Activated T-helper 1 cell treated with anti-CD3 and anti-CD28 coated beads, Interleukin-12 subunit alpha, Interleukin-12 subunit beta, Interleukin-2, Interleukin-4 antibody, amounts not matched to agents 30 ng/mL and 10 ng/mL and 1 ng/mL, durations not matched to agents 14 hours and 24 hours and 36 hours (primary cell): ENCODE measurements at places on chromosomes 5 and 9.

DNA sequence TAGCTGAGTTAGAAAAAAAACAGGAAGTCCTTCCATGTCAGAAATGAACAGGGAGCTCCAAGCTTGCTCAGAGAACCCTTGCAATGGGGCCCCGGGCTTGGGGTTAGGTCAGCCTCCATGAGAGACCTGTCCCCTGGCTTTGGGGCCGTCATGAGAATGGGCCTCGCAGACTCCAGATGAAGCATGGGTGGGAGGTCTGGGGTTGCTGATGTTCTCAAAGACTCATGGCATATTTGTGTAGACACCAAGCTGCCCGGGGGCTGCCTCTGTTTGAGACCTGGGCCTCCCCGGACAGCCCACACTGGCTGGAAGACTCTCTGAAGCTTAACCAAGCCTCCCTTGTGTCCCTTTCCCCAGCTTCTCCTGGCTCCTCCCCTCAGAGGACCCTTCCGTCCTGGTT, 186.3 kb downstream of the IRX2 start:
- H3K4me1 ChIP-seq = no peaks in the 10 kb centered on the region
- no peak for DNase-seq
- H3K27me3 ChIP-seq = no peaks in the 10 kb centered on the region

DNA sequence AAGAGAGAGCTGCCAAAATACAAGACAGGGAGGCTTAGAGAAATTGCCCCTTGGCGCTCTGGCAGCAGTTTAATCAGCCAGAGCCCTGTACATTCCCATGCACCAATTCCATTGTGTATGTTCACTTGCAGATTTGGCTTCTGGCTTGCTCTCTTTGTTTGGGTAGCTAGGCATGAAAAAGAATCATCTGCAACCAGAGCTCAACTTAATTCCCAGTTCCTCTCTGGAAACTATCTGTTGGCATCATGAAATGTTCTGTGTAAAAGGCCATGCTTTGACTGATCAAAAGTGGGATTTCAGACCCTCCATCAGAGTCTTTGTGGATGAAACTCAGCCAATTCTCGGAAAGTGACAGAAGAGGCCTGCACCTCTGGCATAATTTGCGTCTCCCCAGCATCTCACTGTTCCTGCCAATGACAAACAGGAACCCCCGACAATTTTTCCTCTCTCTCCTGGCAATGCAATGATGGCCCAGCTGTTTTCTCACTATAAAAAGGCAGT, 53.8 kb upstream of the RAD23B start:
- no peak overlapping the region for H3K27ac ChIP-seq
- DNase-seq = no peak
- peaks cover 34% of the 10 kb centered on the region for H3K27me3 ChIP-seq
- no peaks in the 10 kb centered on the region for H3K36me3 ChIP-seq

DNA sequence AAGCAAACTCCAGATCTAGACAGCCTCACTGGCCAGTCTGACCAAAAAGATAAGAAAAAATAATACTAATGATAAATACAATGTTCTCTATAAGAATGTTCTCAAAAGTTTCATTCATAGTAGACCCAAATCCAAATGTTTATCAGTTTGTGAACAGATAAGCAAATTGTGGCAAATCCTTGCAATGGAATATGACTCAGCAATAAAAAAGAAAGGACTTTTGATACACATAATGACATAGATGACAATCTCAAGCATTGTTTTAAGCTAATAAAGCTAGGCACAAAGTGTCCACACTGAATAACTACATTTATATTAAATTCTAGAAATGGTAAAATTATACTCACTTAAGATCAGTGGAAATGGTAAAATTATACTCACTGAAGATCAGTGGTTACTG, 195.4 kb upstream of the TYRP1 start:
- no peaks in the 10 kb centered on the region for H3K27me3 ChIP-seq
- no peak overlapping the region for H3K4me3 ChIP-seq
- no peaks in the 10 kb centered on the region for H3K36me3 ChIP-seq
- H3K4me1 ChIP-seq = no peaks in the 10 kb centered on the region
- no peak for DNase-seq

DNA sequence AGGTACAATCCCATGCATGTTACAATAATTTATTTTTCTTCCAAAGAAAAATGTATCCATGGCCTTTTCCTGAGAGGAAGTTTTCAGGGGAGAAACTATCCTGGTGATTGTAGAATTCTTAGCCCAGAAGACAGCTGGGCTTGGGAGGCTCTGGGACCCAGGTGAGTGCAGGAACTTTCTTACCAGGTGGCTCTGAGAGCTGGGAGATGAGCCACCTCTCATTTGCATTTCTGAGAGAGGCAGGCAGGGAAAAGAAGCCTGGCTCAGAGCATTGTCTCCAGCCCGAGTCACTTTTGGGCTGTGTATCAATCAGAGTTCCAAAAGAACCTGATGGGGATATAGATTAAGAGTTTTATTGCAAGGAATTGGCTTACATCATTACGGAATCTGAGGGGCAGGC, 52.7 kb downstream of the ALG2 start:
- H3K4me3 ChIP-seq = no peak overlapping the region
- H3K27me3 ChIP-seq = peaks cover 9% of the 10 kb centered on the region
- DNase-seq = no peak
- H3K36me3 ChIP-seq = no peaks in the 10 kb centered on the region
- H3K4me1 ChIP-seq = peaks cover 41% of the 10 kb centered on the region
- H3K27ac ChIP-seq = no peak overlapping the region

DNA sequence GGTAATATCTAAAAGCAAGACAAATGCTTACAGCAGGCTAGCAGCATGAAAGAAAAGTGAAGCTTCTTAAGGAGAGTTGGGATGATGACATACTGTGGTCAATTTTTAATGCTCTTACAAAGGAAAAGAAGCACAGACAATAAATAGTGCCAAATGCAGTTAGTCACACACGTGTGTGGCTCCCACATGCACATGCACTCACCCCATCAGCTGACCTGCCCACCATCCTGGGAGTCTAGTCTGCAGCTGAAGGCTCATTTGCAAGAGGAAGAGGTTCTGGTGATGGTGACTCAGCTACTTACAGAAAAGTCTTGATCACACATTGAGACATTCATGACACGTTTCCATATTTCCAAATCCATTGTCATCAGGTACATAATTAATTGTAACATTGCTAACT, 129.3 kb downstream of the MRPL36 start:
- H3K4me1 ChIP-seq = no peaks in the 10 kb centered on the region
- no peak overlapping the region for H3K4me3 ChIP-seq
- no peak for DNase-seq
- no peak overlapping the region for H3K27ac ChIP-seq

DNA sequence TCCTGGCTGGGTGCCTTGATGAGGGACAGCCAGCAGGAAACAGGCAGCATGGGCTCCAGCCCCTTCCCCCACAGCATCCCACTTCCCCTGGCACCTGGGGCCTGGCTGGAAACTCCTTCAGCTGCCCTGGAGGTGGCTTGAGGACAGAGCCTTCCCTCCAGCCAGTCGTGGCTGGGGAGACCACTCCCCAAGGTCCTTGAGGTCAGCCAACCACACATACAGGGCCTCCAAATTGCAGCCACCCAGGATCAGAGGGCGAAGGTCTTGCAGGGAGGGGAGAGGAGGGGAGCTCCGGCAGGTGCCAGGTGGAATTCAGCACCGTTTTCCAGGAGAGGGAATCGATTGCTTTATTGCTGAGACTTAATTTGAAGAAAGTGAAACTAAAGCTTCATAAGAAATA, 280.4 kb downstream of the PBX3 start:
- no peaks in the 10 kb centered on the region for H3K27me3 ChIP-seq
- no peak overlapping the region for H3K27ac ChIP-seq
- no peaks in the 10 kb centered on the region for H3K4me1 ChIP-seq
- DNase-seq = no peak
- no peaks in the 10 kb centered on the region for H3K36me3 ChIP-seq
